ENCODE measurements at places on chromosomes 11 and 22. TPM values are rescaled to one million over a fixed set of nuclear protein-coding genes. Genes with fewer than 3 reads are reported as not detected.

The ANKK1 gene
- 0.08 TPM for total RNA-seq

The FIBIN gene
- total RNA-seq: not detected

The OR51F1 gene
- total RNA-seq: not detected

The MUC2 gene
- total RNA-seq: 0.08 TPM

The CDPF1 gene
- 11.2 TPM for total RNA-seq

The CCDC87 gene
- 2.0 TPM for total RNA-seq

The CASP1 gene
- total RNA-seq: 2.1 TPM

The NLRP14 gene
- 0.08 TPM for total RNA-seq

The GGT5 gene
- total RNA-seq: 3.6 TPM

The FADS3 gene
- total RNA-seq: 22.6 TPM

The FXYD6 gene
- total RNA-seq: 0.54 TPM

The TBX1 gene
- 91.7 TPM for total RNA-seq

The TRPM5 gene
- 0.08 TPM for total RNA-seq

The KCNJ11 gene
- 0.67 TPM for total RNA-seq

The ISX gene
- total RNA-seq: not detected

The OR5T3 gene
- total RNA-seq: not detected

The SYT13 gene
- total RNA-seq: 0.13 TPM

The ANO3 gene
- not detected for total RNA-seq

The OR8H3 gene
- not detected for total RNA-seq

The OR52I1 gene
- total RNA-seq: not detected

The MPZL2 gene
- total RNA-seq: 1.8 TPM

The SYCE3 gene
- not detected for total RNA-seq

The OR52E8 gene
- not detected for total RNA-seq

The KCNQ1OT1 gene
- 1.3 TPM for total RNA-seq

The CHCHD10 gene
- total RNA-seq: 84.4 TPM

The ZDHHC8 gene
- 79.0 TPM for total RNA-seq

The SHANK3 gene
- 7.6 TPM for total RNA-seq

The DERL3 gene
- total RNA-seq: 1.0 TPM

The MEI1 gene
- total RNA-seq: 0.18 TPM

The POLR2F gene
- total RNA-seq: 89.7 TPM

The KLHL35 gene
- total RNA-seq: 10.9 TPM

The TANGO2 gene
- 32.2 TPM for total RNA-seq

The CD3E gene
- total RNA-seq: 0.51 TPM

The PNPLA5 gene
- total RNA-seq: not detected

The MS4A6A gene
- not detected for total RNA-seq

The CDC42EP2 gene
- total RNA-seq: 8.1 TPM

The OR6T1 gene
- not detected for total RNA-seq

The IL18BP gene
- total RNA-seq: 18.2 TPM

The SLC22A8 gene
- total RNA-seq: not detected

The FGF3 gene
- total RNA-seq: not detected

The AMPD3 gene
- total RNA-seq: 12.5 TPM

The PI4KA gene
- 54.3 TPM for total RNA-seq

The IGLL1 gene
- total RNA-seq: not detected

The SH3BP1 gene
- 6.8 TPM for total RNA-seq

The OR5A1 gene
- not detected for total RNA-seq

The ROBO4 gene
- 0.26 TPM for total RNA-seq

The HPX gene
- 1.0 TPM for total RNA-seq

The TESMIN gene
- total RNA-seq: 47.6 TPM

The UBQLNL gene
- 0.72 TPM for total RNA-seq
